ENCODE measurements at places on chromosomes 7 and 10. TPM values are rescaled to one million over a fixed set of nuclear protein-coding genes. Genes with fewer than 3 reads are reported as not detected.

The DLX6 gene
- 0.54 TPM for total RNA-seq

DNA sequence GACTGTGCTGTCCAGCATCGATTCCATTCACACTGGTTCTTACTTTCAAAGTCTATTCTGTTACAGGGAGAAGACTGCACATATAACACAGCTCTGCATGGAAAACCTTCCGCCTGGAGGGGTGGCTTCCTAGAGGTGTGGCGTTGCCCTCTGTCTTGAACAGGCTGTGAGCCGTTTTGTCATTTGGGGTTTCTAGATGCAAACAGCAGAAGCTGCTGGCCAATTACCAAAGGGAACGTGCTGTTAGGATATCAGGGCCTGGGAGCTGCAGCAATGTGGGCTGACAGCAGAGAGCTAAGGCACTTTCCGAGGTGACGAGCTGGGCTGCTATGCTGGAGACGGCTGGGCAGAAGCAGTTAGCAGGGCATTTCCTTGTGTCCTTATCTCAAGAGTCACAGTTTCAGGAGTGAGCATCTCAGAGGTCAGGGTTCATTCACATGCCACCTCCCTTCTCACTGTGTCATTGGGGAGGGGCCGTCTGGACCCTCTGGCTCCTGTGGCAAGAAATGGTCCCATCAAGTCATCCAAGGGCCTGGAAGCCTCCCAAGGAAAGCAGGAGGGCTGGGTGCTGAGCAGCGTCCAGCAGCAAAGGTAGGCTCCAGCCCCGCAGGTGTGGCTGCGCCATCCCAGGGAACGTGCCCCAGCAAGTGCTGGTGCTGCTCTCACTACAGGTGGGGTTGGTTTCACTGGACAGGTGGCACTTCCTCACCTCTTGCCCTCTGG lies 106.5 kb downstream of the WDR37 start:
- no peak for DNase-seq

- no peak for DNase-seq
Measured at GRCh38 chr10:7475046-7475911, 64.4 kb upstream of the SFMBT2 start.

- no peak for DNase-seq
Measured at GRCh38 chr7:87140271-87140748, 11.9 kb upstream of the DMTF1 start.

GRCh38 chr7:127759945-127760421 lies 108.0 kb downstream of the SND1 start:
- peak; percentile 66 for DNase-seq

- no peak for DNase-seq
Measured at GRCh38 chr10:112605063-112605462, 158.0 kb downstream of the VTI1A start.

DNA sequence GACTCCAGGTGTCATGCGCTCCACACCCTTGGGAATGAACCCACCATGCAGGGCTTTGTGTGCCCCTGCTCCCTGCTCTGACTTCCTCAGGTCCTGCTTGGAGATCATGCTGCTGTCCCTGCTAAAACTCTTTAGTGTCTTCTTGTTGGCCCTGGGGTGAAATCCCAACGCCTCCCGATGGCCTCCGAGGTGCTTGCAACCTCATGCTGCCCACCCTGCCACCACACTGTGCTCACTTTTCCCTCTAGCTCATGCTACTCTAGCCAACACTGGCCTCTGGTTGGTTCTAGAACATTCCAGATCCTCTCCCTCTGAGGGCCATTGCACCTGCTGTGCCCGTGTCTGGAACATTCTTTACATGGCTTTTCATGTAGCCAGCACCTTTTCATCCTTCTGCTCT lies 227.7 kb downstream of the ADAM12 start:
- no peak for DNase-seq

The GIMAP7 gene
- not detected for total RNA-seq

DNA sequence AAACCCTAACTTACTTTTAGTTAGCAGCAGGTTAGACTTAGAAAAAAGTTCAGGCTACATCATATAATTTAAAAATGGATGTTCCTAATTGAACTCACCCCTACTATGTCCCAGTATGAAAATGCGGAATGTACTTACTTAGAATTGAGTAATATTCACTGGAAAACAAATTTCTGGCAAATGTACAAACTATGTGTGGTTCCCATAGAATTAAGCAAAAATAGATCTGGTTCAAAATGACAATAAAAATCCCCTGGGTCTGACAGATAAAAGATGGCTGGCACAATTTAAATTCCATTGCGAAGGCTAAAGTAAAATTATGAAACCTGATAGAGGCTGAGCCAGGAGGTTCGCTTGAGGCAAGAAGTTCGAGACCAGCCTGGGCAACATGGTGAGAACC lies 42.4 kb upstream of the PRKAR2B start:
- no peak for DNase-seq

The CFAP70 gene
- 0.78 TPM for total RNA-seq

DNA sequence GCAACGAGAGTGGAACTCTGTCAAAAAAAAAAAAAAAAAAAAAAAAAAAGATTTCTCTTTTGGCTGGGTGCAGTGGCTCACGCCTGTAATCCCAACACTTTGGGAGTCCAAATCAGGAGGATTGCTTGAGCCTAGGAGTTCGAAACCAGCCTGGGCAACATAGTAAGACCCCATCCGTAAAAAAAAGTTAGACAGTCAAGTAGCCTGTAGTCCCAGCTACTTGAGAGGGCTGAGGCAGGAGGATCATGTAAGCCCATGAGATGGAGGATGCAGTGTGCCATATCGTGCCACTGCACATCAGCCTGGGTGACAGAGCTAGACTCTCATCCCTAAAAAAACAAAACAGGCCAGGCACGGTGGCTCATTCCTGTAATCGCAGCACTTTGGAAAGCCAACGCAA lies 25.2 kb downstream of the PDLIM1 start:
- DNase-seq: no peak

DNA sequence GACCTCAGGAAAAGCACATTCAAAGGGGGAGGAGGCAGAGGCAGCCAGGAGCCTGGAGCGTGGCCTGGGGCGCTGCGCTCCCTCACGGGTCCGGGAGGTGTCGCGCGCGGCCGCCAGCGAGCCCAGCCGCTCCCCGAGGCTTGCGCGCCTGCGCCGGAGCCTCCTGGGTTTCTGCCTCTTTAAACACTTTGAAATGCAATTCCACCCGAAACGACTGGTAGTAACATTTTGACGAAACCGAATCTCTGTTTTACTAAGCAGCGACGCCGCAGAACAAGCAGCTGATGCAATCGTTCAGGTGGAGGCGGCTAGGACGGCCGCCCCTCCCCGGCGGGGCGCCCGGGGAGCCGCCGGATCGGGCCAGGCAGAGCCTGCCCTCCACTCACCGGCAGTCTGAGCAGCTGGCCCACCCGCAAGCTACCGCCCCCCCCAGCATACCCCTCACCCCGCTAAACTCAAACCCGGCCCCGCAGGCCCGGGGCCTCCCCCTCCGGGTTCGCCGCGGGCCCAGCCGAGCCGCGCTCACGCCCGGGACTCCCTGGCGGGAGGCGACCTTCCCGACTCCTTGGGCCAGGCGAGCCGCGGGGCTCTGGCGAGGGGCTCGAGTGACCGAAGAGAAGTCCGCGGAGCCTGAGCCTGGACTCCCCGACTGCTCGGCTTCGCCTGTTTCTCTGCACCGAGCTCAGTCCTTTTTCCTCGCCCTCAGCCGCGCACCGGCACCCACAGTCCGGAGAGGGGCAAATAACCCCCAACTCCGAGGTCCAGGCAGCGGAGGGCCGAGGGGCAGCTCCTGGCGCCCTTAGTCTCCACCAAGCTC lies 3.2 kb downstream of the MKX start:
- DNase-seq: peak; percentile 70

DNA sequence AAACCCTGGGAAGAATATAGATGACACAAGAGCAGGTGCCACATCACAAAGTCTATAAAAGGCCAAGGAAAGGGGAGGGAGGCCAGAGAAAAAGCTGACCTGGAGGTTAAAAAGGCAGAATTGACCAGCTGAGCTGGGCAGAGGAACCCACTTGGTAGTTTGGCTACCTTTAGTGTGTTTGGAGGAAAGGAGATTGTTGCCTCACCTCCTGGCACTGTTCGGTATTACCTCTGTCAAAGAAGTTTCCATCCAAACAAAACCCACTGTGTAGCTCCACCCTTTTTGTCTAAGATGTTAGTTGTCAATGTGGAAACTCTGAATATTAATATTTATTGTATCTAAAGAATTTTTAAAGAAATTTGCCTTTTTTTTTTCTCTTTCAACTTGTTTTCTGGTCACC lies 23.4 kb downstream of the ENTPD7 start:
- peak; percentile 35 for DNase-seq

- DNase-seq: no peak
Measured at GRCh38 chr7:155710031-155710430, 65.6 kb downstream of the RBM33 start.

The ABHD11 gene
- 45.0 TPM for total RNA-seq

DNA sequence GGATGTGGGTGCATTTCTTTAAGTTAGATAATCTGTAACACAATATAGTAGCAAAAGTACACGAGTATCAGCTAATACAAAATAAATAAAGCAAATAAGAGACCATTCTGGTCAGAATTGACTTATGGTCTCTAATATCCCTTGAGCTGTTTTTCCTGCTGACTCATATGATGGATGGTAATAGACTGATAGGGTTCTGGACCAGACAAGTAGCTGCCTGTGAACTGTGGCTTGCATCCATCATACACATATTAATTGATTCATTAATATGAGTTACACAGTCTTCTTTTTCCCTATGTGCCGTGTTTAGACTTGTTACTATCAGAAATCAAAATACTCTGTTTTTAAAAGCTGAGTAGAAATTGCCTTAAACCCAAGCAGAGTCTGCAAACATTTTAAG lies 762.8 kb downstream of the GATA3 start:
- DNase-seq: no peak

The HOXA5 gene
- total RNA-seq: 130 TPM

DNA sequence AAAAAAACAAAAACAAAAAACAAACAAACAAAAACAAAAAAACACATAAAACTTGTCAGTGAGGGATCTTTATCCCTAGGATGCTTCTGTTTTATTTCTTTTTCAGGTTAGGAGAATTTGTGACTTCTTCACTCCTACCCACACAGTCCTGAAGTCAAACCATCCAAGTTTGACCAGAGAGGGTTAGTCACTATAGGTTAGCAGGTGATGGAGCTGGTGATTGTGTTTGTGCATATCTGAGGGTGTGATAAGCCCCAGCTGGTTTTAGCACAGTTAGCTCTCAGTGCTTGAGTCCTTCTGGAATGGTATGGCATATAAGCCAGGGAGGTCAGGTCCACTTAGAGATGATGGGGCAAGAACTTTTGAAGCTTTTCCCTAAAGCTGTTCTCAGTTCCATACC lies 11.8 kb upstream of the IKZF1 start:
- no peak for DNase-seq

GRCh38 chr7:35849158-35849831 lies 48.4 kb downstream of the SEPTIN7 start:
- no peak for DNase-seq

- DNase-seq: no peak
Measured at GRCh38 chr10:71201849-71202248, 10.5 kb upstream of the UNC5B start.

DNA sequence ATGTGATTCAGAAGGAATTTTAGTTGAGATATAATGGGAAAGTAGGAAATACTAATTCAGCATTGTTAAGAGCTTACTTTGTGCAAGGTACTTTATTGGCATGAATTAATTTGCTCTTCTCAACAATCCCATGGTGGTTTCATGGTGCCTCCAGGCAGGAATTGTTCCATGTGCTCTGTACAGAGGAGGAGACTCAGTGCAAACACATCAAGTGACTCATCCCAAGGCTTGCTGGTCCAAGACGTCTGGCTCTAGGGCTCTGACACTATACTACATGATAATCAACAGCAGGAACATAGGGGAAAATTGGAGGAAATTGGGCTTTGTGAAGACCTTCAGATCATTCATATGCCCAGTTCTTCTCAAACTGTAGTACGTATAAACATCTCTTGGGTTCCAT lies 66.5 kb upstream of the PRKG1 start:
- DNase-seq: no peak

- DNase-seq: no peak
Measured at GRCh38 chr10:42783181-42783549, 570 bp downstream of the BMS1 start.

The MRPS16 gene
- total RNA-seq: 86.6 TPM

DNA sequence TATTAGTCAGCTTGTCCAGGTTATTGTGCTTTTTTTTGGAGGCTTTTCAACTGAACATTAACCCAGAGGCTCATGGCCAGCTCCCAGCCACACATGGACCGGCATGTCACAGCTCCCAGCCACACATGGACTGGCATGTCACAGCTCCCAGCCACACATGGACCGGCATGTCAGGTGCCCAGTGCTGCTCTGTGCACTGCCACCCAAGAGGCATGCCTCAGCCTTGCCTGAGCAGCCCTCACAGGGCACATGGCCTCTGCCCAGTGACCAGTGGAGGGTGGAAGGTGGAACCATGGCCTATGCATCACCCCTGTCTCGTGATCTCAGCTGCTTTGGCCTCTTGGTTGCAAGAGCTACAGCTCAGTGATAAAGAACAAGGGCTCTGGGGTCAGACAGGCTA lies 119.8 kb downstream of the OAT start:
- DNase-seq: peak; percentile 15

DNA sequence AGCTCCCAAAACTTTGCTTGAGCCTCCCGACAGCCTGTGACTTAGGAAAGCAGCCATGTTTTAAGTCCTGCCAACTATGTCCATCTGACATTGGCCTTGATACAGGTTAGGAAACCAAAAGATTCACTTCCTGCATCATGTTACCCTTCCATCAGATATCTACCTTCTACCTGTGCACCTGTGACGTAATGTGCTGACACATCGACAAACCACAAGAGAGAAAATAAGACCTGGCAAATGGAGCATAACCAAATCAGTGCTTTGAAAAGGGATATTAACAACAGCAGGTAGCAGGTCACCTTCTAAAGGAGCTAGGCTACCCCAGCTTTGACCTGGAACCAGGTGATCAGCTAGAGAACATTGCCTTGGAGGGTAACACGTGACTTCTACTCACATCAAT lies 14.8 kb upstream of the PRR15 start:
- DNase-seq: no peak
